ENCODE measurements at places on chromosomes 5 and 9. TPM values are rescaled to one million over a fixed set of nuclear protein-coding genes. Genes with fewer than 3 reads are reported as not detected.

Gene SYK
- total RNA-seq = 7.5 TPM

Gene TPPP
- 1.1 TPM for total RNA-seq

Gene MPDZ
- total RNA-seq = 17.1 TPM

Gene FAM174A
- 16.8 TPM for total RNA-seq

Gene FIBCD1
- 5.3 TPM for total RNA-seq

Gene PCDHA1
- 0.16 TPM for total RNA-seq

Gene LIX1
- total RNA-seq = 0.89 TPM

Gene PAIP1
- total RNA-seq = 122 TPM

Gene C9orf50
- 0.16 TPM for total RNA-seq

Gene SEMA5A
- total RNA-seq = 7.0 TPM

Gene SLC4A9
- total RNA-seq = 0.13 TPM

Gene DMRT3
- total RNA-seq = 8.8 TPM

Gene NUTM2F
- total RNA-seq = not detected

Gene MCIDAS
- total RNA-seq = not detected

Gene MYMK
- total RNA-seq = not detected

Gene SPATA31D3
- not detected for total RNA-seq

Gene FCN2
- total RNA-seq = not detected

Gene F2R
- 143 TPM for total RNA-seq
